ENCODE measurements at places on chromosomes 2 and 18.

DNA sequence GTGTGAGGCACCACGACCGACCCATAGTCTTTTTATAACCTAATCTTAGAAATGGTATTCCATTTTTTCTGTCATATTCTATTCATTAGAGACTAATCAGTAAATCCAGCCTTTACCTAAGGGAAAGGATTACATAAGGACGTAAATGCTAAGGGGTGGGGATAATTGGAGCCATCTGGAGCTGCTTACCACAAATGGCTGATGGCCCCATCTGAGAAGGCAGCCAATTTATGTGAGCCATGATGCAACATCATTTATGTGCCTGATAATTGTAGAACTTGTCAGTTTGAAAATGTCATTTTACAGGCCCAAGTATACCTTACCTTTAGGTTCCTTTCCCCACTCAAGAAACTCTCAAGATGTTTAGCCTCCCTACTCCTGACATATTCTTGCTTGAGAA lies 44.0 kb downstream of the ARHGEF33 start:
- no peak for DNase-seq

DNA sequence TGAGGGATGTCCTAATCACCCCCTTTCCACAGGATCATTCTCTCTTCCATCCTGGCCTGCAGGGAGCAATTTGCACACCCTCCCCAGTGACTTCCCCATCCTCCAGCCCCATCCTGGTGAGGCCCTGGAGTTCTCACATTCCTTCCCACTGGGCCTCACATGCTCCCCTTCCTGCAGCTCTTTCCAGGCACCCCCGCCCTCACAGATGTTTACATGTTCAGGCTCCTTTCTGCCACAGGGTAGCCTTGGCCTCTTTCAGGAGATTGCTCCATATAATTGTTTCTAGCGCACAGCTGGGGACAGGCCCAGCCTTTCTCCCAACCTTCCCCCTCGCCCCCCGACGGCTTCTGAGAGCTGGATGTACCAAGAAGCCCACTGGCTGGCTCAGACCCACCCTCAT lies 288.4 kb upstream of the TRIB2 start:
- no peak for DNase-seq

- no peak for DNase-seq
These were observed 89.9 kb upstream of the UBXN4 start for GRCh38 chr2:135651717-135652116.

- DNase-seq: no peak
These were observed 27.8 kb upstream of the CREB1 start for GRCh38 chr2:207501802-207502576.

DNA sequence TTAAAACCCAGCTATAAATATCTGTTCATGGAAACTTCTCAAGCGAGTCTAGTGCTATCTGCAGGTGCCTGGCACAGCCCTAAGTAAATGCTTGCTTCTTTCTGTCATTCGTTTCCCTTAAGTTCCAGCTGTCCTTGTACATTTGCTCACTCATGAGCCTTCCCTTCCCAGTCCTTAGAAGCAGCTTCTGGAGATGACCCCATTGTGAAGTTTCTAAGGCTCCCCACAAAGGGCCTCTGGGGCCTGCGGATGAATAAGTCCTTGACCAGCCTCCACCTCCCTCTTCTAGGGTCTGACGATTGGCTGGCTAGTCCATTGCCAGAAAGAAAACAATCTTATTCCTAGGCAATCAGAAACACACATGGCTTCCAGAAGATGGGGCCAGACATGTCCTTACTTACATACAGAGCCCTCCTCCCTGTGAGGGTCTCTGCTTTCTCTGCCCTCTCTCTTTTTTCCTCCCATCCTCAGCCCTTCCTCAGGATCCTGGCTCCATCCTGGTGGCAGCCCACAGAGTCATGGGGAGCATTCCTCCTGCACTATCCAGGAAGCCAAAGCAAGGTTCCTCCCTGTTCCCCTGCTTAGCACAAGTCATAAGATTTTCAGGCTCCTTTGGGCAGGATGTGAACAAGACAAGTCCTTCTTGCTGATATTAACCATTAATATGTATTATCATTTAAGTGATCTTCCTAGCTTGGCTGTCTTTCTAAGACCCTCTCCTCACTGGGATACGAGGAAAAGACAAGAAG lies 87.3 kb downstream of the TNFRSF11A start:
- no peak for DNase-seq

GRCh38 chr18:49613641-49614151 lies 51.8 kb downstream of the LIPG start:
- DNase-seq: no peak

GRCh38 chr18:75173125-75173432 lies 35.9 kb downstream of the PTGR3 start:
- no peak for DNase-seq

DNA sequence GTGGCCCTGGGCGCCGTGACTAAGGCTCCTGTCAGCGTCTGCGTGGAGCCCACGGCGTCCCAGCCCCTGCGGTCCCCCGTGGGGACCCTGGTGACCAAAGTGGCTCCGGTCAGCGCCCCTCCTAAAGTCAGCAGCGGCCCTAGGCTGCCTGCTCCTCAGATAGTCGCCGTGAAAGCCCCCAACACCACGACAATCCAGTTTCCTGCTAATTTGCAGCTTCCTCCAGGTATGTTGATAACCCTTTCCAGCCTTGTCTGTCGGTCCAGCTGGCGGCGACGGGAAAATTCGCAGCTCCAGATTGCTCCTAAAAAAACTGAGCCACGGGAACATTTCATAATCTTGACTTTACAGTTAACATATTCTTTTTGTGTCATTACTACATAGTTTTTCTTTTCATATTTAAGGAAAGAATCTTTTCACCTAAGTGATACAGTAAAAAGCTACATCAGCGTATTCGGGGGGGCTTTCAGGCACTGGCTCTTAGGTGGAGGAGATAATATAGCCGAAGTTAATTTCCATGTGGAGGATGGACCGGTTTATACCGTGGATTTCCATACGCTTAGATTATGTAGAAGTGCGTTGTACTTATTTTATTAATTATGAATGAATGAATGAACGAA lies 916 bp downstream of the TAF4B start:
- DNase-seq: no peak

- DNase-seq: no peak
These were observed 277.9 kb upstream of the GULP1 start for GRCh38 chr2:188013767-188014166.

GRCh38 chr2:23675506-23675905 lies 251.4 kb downstream of the ATAD2B start:
- DNase-seq: no peak

DNA sequence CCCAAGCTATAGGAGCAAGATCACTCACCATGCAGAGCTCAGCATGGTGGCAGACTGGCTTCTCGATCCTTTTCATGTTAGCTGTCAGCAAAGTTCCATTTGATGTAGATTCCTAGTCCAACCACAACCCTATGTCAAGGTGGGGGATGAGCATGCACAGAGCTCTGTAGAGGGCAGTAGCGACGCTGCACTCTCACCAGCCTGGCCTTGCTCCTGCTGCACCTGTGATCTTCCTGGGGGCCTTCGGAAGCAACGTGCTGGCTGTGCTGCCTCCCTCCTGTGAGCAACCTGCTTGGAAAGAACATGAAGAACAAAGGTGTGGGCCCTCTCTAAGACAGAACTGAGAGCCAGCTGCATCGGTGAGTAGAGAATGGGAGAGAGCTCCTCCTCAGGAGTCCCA lies 479.4 kb upstream of the MYT1L start:
- DNase-seq: no peak

GRCh38 chr2:219002395-219003266 lies 9.4 kb upstream of the CRYBA2 start:
- peak; percentile 55 for DNase-seq

DNA sequence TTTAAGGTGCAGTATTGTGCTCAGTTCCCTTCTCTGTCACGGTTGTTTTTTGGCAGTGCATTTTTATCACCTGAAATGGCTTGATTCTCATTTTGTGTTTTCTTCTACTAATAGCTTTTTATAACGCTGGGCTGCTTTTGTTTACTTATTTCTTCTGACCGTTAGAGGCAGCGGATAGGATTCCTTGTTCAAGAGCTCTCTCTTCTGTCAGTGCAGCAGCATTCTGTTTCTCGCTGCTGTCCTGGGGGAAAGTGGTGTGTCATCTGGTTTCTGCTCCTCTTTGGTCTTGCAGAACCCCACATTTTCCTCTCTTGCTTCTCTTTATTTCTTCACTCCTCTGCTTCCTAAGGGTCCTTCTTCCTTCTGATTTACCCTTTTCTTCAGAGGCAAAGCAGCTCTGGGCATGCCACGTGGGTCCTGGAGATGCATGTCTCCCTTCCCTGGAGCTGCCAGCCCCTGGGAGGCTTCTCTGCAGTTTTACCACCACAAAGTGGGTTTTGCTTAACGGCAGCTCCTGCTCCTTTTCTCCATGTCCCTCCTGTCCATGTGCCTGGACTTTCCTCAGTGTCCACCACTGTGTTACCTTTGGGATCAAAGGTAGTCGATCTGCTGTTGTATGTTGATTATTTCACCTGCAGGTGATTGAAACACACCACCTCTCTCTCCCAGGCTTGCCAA lies 47.3 kb upstream of the SNTG2 start:
- DNase-seq: no peak

GRCh38 chr2:128458505-128458904 lies 139.8 kb upstream of the HS6ST1 start:
- DNase-seq: no peak

GRCh38 chr18:63953811-63954210 lies 4.7 kb downstream of the HMSD start:
- DNase-seq: no peak

- no peak for DNase-seq
These were observed 49.7 kb upstream of the CD28 start for GRCh38 chr2:203656522-203657287.

DNA sequence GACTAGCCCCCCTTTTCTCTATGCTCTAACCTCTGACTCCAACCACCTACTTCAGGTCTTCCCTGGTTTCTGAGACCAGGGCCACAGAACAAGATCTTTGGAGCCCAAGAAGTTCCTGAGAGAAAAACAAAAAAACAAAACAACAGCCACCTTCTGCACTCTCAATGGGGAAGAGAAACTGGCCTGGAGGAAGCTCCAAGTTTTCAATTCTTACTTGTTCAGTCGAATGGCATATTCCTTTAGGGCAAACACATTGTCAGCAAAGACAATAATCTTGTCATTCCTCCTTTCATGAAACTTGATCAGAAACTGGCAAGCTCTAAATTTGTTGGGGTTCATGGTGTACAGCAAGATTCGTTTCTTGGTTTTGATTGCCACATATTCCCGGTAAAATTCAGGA lies 15.0 kb downstream of the ERCC3 start:
- no peak for DNase-seq

DNA sequence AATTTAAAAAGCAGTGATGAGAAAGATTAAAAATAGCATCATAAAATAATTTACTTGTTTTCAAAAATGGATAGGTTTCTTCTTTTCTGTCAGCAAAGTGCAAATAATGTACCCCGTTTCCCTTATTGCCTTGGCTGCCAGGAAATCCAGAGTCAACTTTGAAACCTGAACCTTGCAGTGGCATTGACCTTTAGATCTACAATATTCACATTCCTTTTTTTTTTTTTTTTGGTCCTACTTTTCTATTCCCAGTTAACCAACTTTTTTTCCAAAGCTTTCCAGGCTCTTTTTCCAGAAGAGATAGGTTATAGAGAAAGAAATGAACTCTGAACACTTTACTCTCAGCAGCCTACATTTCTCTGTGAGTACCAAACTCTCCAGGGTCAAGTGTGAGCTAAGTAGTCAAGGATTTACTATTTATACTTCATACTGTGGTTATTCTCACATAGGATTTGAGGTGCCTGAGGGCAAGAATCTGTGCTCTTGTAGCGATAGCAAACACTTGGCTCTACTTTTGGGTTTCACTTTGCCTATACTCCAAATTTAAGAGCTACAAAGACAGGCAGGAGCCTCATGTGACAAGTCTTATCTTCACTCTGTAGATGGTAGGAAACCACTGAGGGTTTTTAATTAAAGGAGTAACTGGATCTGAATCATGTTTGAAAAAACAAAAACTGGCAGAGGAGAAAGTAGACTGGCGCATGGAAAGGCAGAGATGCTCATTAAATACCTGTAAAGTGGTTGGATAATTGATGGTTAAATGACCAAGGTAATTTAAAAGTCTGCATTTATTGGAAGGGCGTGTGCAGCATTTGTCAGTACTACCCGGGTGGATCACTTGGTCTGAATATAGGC lies 63.2 kb upstream of the TMEM17 start:
- DNase-seq: no peak

- peak; percentile 63 for DNase-seq
These were observed 7.8 kb upstream of the NT5DC4 start for GRCh38 chr2:112712903-112713584.

- no peak for DNase-seq
These were observed at the start of gene HNMT for GRCh38 chr2:137964066-137964858. Gene HNMT (plus strand): TSS chr2:137964473. CDS start chr2:137964492, 19 bp downstream.

- DNase-seq: no peak
These were observed 17.0 kb downstream of the STAT1 start for GRCh38 chr2:190996947-190997346.

- no peak for DNase-seq
These were observed 233.4 kb upstream of the COPS8 start for GRCh38 chr2:236852100-236852976.

DNA sequence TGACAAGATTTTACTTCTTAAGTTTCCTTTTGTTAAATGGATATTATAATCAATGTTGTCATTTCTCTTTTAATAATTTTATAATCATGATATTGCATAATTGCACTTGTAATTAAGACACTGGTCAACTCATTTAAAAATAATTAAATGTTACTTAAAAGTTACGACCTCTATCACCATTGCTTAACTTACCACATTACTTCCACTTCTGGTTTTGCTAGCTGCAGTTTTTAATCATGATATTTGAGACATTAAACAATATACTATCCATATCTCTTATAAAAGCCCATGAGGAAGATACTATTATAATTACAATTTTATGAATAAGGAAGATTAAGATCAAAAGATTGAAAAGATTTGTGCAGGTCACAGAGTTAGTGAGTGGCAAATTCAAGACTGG lies 502.0 kb downstream of the RNF144A start:
- no peak for DNase-seq

GRCh38 chr2:241637018-241637794 lies at the start of the genes ATG4B and THAP4:
Gene ATG4B (plus strand): TSS chr2:241637693. CDS start chr2:241637715, 22 bp downstream.
Gene THAP4 (minus strand): TSS chr2:241637158. CDS start chr2:241637017, 141 bp downstream.
- DNase-seq: peak; percentile 71

DNA sequence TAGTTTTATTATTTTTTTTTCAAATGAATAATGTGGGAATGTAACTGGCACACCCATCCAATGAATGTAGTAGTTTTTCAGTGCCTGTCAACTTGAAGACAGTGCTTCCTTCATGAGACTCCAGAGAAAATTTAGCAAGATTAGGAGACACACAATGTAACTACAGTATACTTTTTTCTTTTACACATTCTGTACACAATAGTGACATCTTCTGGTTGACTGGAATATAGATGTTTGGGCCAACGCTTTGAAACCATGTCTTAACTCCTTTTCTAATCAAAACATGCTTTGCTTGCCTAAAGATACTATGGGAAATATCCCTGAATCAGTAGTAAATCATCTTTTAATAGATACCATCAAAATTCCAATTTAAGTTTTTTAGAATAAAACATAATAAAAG lies 229.5 kb upstream of the ZC3H15 start:
- DNase-seq: no peak

DNA sequence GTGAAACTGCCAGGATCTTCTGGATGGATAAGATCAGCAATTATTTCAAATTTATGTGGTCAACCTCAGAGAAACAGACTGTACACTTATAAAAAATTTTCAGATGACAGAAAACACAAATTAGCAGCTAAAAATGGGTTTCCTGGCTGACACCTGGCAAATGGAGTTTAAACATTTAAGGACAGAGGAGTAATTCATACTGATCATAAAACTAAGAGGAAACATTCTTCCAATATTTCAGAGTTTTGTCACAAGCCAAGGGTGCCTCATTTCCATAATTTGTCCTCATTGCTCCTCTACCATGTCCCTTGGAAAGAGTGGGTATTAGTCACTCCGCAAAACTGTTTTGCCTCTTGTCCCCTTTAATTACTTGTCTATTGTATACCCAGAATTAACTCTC lies 70.2 kb downstream of the TMEFF2 start:
- DNase-seq: no peak
